ENCODE measurements at places on chromosomes 16 and 17. TPM values are rescaled to one million over a fixed set of nuclear protein-coding genes. Genes with fewer than 3 reads are reported as not detected.

Gene DPEP3
- total RNA-seq = 2.9 TPM

Gene CACNG1
- total RNA-seq = not detected

GRCh38 chr17:39213852-39214251 is 11.9 kb downstream of the STAC2 start:
- peak; percentile 79 for DNase-seq

Gene CES5A
- total RNA-seq = not detected

- DNase-seq = no peak
These were observed 12.7 kb downstream of the MNT start for GRCh38 chr17:2388020-2388682.
